ENCODE measurements at places on chromosomes 16 and 17.
A peak's percentile ranks its signal among the peaks of the same experiment; 100 is the strongest.

- peak; percentile 55 for DNase-seq
Observed at GRCh38 chr16:31874366-31875111, 932 bp downstream of the ZNF267 start.

DNA sequence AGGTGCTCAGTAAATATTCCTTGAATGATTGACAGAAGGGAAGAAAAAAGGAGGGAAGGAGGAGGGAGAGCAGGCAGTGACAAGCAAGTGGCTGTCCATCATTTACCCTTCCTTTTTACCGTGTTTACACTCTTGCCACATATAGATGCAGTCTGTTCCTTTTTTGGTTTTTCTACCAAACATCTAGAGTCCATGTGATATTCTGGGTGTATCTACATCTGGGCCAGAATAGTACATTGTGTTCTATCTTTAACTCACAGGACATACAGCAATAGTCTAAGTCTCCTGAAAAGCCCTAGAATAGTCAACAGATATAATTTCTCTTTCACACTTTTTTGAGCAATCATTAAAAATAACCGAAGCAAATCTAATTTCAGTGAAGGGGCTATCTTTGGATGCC, 33.5 kb downstream of the KCNJ2 start:
- DNase-seq: no peak

DNA sequence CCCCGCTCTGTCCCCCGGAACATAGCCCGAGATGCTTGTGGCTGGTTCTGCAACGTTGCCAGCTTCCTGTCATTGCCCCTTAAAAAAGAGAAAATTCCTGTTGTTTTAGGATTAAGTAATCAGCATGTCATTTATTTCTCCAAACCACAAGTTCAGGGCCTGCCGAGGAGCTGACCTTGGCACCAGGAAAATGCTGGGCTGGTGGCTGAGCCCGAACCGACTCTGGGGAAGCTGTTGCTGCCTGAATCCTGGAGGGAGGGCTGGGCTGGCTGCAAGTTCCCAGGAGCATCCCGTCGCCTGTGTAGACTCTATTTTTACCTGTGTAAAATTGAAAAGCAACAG, 130.9 kb upstream of the FOXF1 start:
- DNase-seq: no peak

GRCh38 chr16:31480851-31481536, 1.9 kb upstream of the SLC5A2 start:
- no peak for DNase-seq

DNA sequence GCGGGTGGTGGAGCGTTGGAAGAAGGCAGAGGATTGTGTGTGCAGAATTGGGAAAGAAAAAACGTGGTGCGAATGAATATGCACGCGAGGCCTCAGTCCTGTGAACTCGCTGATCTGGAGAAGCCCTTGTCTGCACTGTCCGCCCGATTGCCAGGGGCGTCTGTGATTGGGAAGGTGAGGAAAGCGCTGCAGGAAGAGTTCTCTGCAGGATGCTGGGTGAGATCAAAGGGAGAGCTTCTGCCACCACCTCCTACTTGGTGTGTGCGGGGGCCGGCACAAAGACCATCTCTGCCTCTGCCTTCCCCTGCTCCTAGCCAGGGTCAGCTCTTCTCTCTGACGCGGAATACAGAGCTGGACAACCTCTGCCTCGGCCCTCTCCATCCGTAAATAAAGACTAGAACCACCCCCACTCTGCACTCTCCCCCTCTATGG, 841 bp upstream of the RAB5C start:
- no peak for DNase-seq

- no peak for DNase-seq
Observed at GRCh38 chr16:57814896-57815295, 12.6 kb upstream of the KIFC3 start.

DNA sequence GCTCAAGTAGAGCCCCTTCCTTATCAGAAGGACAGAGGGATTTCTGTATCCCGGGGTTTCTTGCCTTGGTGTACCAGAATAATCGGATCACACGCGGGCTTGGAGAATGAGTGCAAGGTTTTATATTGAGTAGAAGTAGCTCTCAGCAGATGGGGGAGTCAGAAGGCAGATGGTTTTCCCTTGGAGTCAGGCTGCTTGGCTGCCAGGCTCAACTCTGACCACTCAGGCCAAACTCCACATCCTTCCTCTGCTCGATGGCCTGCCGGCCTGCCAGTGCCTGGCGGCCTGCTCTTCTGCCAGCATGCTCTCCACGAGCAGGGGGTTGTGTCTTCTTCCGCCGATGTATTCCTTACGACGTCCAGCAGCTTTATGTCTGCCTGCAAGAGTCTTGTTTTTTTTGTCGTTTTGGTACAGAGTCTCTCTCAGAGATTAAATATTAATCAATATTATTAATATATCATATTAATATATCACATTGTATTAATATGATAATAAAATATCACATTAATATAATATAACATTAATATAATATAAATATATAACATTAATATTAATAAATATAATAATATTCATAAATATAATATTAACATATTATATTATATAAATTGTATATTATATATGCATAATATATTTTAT, 229.2 kb upstream of the WSCD1 start:
- no peak for DNase-seq

DNA sequence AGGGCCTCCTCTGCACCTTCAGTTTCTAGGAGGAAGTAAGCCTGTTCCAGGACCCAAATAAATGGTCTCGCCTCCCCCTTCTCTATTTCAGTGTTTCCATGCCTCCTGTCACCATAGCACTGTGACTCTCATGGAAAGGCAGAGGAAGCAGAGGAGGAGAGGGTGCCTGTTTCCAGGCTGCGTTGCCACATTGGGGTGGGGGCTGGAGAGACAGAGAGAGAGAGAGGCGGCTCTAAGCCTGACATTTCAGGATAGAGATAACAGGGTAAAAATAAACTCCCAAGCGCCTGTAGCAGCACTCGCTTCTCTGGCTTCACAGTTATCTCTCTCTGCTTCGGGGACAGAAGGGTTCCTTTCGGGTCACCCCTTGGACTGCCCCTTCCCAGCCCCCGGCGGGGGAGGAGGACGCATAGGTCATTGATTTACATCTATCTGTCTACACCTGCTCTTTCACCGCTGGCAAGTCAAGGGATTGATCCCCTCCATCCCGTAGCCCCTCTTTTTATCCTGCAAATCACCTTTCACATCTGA, 71.2 kb upstream of the MRTFB start:
- DNase-seq: no peak

- DNase-seq: no peak
Observed at GRCh38 chr17:74566132-74566753, 1.1 kb downstream of the CD300H start.

DNA sequence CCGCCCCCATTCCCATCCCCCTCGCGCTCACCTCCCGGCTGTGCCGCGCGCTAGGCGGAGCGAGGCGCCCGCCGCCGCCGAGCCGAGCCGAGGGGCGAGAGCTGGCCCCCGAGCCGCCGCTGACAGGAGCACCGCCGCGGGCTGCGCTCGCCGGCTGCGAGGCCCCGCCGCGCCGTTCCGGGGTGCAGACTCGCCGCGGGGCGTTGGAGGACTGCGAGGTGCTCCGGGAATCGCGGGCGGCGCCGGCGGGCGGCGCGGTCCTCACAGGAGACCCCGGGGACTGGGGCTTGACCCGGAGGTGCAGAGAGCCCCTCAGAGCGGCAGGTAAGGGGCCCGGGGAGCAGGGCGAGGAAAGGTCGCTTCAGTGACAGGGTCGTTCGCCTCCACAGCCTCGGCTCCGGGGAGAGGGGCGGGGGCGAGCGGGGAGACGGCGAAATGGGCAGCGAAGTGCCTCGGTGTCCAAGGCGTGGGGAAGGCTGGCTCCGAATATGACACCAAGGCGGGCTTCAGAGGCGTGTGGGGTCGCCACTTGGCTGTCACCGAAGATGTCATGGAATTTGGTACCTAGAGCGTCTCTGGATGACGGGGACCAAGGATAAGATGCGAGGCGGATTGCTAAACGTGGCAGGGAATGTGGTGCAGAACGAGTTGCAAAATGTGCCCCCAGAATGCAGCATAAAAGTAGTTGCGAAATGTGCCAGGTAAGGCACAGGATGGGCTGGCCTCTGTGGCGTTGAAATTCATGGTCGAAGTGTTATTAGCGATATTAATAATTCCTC, 580 bp downstream of the TANC2 start:
- peak; percentile 68 for DNase-seq
